ENCODE measurements at places on chromosomes 16 and 17.

GRCh38 chr17:81999976-82000802 lies 22.5 kb downstream of the CENPX start:
- DNase-seq: no peak

DNA sequence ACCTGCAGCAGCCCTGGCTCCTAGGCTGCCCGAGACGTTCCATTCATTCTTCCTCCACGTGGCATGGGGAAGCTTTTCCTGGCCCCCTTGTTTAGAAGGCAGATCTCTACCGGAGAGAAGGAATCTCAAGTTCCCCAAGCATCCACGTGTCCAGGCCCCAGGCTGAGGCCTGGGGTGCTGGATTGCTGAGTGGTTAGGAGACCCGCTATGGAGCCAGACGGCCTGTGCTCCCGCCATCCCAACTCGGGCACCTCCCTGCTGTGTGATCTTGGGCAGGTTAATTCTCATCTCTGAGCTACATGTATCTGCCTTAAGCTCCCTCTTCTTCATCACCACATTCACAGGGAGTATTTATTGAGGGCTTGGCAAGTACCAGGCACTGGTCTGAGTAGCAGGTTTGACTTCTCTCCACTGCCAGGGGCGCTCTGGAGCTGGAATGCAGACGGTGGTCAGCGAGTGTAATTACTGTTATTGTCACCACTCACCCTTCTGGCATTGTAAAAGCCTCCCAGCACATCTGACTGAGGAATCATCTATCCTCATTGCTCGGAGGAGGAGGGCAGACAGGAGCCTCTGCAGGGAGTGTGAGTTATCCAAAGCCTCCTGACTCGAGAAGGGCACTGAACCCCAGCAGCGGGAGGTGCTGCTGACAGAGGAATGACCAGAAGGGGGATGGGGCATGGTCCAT lies 1.1 kb upstream of the ADGRG1 start:
- no peak for DNase-seq

- DNase-seq: no peak
Observed at GRCh38 chr16:89341697-89342694, 124.5 kb downstream of the ZNF778 start.

GRCh38 chr16:46649588-46650253 lies 28.5 kb upstream of the SHCBP1 start:
- DNase-seq: no peak

- peak; percentile 8 for DNase-seq
Observed at GRCh38 chr17:9860851-9861250, 35.1 kb downstream of the GLP2R start.

- no peak for DNase-seq
Observed at GRCh38 chr16:64408699-64409098, 713.2 kb downstream of the CDH11 start.

DNA sequence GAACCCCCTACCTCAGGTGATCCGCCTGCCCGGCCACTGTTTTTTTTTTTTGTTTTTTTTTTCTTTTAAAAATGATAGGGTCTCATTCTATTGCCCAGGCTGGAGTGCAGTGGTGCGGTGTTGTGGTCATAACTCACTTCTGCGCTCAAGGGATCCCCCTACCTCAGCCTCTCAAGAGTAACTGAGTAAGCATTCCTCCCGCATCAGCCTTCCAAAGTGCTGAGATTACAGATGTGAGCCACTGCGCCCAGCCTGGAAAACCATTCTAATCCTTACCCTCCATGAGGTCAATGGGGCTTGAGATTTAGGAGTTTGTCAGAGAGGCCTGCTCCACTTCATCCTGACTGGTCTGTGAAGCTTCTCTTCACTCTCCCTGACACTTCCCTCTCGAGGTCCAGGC lies 12.5 kb downstream of the ERAL1 start:
- no peak for DNase-seq

DNA sequence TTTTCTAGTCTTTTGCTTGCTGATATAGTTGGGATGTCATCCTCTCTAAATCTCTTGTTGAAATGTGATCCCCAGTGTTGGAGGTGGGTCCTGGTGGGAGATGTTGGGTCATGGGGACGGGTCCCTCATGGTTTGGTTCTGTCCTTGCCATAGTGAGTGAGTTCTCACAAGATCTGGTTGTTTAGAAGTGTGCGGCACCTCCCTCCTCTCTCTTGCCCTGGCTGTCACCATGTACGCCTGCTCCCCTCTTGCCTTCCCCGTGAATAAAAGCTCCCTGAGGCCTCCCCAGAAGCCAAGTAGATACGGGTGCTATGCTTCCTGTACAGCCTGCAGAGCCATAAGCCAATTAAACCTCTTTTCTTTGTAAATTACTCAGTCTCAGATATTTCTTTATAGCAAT lies 15.2 kb downstream of the IL4R start:
- DNase-seq: no peak

GRCh38 chr17:76845541-76846017 lies 22.6 kb upstream of the MGAT5B start:
- no peak for DNase-seq

DNA sequence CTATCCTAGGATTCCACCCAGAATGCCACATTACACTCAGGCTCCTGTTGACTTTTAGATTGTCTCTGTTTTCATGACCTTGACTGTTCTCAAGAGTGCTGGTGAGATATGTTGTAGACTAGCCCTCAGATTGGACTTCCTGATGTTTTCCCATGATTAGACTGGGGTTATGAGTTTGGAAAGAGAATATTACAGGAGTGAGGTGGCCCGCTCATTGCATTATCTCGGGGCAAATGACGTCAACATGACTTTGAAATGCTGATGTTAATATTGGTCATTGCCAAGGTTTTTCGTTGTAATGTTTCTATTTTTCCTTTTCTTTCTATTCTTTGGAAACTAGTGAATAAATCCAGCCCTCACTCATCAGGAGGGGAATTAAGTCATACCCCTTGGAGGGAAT lies 355.7 kb upstream of the MON1B start:
- DNase-seq: no peak

GRCh38 chr17:78356101-78356713 lies 3.7 kb downstream of the SOCS3 start:
- peak; percentile 88 for DNase-seq

GRCh38 chr16:82638095-82638798 lies 11.5 kb downstream of the CDH13 start:
- no peak for DNase-seq

DNA sequence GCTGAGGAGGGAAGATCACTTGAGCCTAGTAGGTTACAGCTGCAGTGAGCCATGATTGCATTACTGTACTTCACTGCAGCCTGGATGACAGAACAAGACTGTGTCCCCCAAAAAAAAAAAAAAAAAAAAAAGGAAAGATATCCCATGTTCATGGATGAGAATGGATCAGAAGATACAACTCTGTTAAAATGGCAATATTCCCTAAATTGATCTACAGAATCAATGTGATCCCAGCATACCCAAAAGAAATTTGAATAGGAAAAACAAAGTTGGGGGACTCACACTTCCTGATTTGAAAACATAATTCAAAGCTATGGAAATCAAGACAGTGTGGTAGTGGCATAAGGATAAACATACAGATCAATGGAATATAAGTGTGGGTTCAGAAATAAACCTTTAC lies 12.7 kb upstream of the KANSL1 start:
- no peak for DNase-seq

DNA sequence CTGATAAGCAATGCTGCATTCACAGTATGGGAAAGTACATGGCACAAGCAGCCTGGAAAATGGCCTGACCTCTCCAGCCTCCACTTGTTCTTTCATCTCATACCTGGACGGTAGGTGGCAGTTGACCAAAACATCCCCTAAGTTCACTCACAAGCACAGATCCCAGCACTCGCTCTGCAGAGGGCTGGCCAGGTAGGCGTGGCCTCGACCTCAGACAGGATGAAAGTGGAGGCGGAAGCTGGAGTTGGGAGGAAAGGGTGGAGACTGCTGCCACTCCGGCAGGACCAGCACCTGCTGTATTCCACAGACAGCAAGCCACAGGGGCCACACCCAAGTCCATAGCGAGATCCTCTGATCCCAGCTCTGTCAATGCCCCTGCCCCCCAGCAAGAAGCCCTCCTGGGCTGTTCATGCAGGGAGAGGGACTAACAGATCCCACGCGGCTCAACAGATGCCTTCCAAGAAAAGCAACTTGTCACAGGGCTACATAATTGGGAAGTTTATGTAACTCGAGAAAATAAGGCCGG lies 31.3 kb downstream of the ZCCHC14 start:
- peak; percentile 20 for DNase-seq

DNA sequence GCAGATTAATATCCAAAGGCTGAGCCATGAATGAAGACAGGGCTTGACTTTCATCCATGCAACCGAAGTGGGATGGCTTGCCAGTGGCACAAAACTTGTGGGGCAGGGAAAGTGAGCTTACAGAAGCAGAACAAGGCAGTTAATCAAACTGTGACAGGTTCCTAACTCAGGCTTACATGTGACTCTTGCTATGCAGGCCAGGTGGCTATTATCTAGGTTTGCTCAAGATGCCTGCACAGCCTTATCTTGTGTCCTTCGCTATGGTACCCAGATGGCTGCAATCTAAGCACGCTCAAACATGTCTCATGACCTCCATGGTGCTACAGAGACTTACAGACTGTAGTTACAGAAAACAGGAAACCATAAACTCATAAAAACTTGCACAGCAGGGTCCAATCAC lies 8.6 kb upstream of the DNAH9 start:
- DNase-seq: no peak

- no peak for DNase-seq
Observed at GRCh38 chr17:82065193-82065637, 389 bp downstream of the DUS1L start.

GRCh38 chr17:56108811-56109284 lies 44.4 kb upstream of the ANKFN1 start:
- DNase-seq: no peak

- no peak for DNase-seq
Observed at GRCh38 chr17:27581016-27581415, 50.0 kb upstream of the LGALS9 start.

GRCh38 chr16:50521246-50521900 lies 26.8 kb upstream of the NKD1 start:
- DNase-seq: no peak

DNA sequence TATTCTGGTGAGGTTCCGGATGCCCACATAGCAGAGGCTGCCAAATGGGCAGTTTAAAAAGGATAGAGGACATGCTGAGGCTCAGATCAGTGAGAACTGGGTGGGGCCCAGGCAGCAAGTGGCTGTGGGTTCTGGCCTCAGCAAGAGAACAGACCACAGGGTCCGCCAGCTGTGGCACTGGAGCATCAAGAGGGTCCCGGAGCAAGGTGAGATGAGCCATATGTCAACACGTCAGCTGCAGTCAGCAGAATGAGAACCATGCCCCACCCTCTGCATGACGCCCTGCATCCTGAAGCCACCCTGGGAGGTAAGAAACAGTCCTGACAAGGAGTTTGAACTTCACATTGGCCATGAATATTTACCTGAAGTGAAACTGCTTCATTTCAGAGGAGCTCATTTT lies 20.1 kb upstream of the CCL5 start:
- no peak for DNase-seq

DNA sequence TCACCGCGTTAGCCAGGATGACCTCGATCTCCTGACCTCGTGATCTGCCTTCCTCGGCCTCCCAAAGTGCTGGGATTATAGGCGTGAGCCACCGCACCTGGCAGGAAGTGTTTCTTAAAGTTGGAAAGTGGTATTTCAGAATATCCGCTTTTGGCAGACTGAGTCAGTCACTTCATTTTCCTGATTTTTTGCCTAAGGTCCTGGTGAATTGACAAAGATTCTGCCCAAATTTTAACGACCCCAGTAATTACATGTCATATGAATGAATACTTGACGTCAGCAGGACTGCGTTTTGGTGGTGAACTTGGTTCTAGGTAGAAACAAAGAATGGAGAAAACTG lies 4.5 kb upstream of the BRCA1 start:
- DNase-seq: no peak

DNA sequence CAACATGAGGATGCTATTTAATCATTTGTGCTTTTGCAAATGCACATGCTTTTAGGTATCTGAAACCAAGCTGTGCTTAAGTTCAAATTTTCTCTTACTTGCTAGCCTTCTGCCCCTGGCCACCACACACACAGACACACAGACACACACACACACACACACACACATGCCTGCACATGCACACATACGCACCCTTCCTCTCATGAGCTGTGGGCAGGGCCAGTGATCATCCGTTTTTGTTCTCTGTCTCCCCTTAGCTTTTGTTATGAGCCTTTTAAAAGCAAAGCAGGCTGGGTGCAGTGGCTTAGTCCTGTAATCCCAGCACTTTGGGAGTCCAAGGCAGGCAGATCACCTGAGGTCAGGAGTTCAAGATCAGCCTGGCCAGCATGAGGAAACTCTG lies 34.2 kb downstream of the CD300LF start:
- DNase-seq: no peak

DNA sequence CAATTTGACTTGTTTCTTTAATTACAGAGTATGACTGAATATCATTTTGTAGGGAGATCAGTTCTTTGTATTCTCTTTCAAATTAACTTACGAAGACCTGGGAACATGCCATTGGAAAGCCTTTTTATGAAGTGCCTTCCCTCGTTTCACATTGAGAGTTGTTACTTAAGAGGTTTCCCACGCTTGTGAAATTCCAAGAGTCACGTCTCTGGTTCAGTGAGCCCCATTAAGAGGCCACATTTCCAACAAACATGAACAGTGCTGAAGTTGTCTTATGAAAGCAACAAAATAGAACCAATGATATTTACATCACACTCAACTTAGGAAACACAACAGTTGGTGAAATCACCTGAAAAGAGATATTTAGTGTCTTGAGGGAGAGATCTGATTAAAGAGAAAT lies 334.1 kb downstream of the TOX3 start:
- DNase-seq: no peak

DNA sequence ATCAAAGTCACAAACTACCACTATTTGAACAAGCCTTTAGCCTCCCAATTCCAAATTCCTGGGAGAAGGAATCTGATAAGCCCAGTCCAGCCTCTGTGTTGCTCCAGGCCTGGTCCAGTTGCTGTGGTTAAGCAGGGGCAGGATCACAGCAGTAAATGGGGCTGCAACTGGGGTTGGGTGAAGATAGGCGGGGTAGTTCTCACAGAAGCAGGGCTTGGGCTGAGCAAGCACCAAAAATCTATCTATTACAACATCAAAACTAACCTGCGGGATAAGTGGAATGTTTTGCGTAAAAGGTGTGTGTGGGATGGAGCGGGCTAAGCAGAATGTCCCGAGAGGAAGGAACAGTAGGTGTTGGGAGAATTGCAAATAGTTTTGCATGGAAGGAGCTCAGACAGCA lies 23.0 kb upstream of the RNF135 start:
- DNase-seq: no peak
